ENCODE measurements at places on chromosomes 5 and 9.

DNA sequence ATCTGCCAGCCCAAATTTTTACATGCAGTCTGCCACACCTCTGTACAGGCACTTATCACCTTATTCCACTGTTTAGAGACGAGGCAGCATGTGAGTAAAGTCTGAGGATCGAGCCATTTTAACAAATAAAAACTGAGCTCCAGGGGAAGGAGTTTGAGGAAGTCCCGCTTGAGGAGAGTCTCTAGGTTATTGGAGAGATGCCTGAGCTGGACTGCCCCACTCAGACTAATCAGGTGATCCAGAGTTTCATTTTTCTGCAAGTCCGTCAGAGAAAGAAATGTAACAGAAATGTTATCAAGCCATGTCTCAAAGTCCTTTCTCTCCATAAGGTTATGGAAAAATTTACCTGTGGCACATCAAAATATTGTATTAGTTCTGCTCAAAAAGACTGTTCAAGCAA lies 5.3 kb downstream of the FBXW2 start:
- DNase-seq, result no peak

- no peak for DNase-seq
Measured at GRCh38 chr5:106522296-106522695, 1148.4 kb downstream of the EFNA5 start.

DNA sequence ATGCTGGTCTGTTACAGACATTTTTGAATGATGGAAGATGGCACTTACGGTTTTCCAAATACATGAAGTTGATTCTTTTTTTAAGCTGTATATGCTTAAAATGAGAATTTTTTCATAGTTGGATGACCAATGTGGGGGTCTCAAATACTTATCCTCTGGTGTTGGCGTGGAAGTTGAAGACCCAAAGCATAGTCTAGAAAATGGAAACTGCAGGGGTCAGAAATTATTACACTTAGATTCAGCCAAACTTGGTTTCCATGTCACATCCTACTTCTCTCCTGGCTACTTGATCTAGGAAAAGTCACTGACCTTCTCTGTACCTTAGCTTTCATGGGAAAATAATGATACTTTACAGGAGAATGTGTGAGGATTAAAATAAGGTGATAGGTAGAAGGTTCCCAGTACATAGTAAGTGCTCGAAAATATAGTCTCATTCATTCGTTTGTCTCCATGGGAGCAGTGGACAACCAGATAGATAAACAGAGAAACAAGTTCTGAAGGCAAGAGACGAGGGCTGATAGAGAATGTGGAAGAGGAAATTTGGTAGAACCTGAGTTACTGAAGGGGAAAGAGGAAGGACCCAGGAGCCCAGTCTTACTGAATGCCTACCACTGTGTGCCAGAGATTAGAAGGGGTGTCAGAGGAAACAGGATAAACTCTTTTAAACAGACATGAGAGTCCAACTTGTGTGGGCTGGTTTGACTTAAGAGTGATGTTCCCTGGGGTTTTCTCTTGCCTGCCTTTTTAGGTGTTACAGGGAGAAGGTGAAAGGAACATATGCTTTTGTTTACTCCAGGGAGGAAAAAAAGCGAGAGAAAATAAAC lies 560.3 kb upstream of the KLF4 start:
- no peak for DNase-seq

DNA sequence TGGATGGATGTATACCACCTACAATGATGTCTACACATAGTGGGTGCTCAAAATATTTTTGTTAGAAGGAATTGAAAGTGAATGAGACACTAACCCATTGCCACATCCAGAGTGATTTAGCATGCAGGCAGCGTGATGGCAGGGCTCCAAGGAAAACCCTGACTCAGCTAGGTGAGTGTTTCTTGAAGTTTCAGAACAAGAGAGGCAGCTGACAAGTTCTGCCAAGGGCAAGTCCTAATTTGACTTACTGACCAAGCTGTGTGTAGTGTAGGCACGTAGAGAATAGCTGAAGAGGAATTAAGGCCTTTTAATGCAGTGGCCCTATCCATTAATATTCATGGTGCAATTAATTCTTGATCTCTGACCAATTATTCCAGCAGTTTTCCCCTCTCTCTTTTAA lies 107.8 kb upstream of the ATP10B start:
- DNase-seq, result no peak

- DNase-seq, result no peak
Measured at GRCh38 chr9:114678795-114679194, 3.2 kb downstream of the TEX48 start.

DNA sequence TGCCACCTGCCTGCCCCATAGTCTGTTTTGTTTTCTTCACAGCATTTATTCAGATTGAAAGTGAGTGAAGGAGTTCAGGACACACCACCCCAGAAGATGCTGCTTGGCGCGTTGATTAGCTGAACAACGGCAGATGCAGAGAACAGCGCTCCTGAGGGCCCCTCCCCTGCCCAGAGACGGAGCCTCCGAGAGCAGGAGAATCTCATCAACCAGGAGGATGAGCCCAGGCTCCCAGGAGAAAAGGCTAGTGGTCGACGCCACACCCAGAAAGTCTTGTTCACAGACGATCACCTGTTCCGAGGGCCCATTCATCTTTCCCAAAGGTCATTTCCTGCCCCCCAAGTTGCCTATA lies 180.4 kb upstream of the PPP1R26 start:
- DNase-seq, result no peak

- DNase-seq, result no peak
Measured at GRCh38 chr5:56717253-56717987, 97.9 kb upstream of the MAP3K1 start.

GRCh38 chr5:72494623-72495124 lies 12.5 kb downstream of the ZNF366 start:
- DNase-seq, result no peak

- no peak for DNase-seq
Measured at GRCh38 chr5:5317976-5318375, 104.5 kb upstream of the ICE1 start.

GRCh38 chr9:136326761-136327303 lies 507 bp upstream of the GPSM1 start:
- no peak for DNase-seq

GRCh38 chr5:20536813-20537212 lies 548.8 kb upstream of the CDH18 start:
- no peak for DNase-seq

DNA sequence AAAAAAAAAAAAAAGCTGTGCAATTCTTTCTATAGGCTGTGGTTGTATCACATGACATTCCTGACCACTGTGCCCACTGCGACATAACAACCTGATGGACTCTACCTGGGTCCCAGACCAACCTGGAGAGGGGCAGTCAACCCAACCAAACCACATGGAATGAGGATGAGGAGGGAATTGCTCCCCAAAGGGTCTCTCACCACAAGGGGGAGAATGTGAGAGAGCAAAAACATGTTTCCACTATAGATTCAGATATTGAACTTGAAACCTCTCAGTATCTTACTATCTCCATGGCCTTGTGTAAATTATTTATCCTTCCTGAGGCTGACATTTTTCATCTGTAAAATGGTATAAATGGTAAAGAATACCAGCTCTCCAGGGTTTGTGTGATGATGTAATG lies 66.9 kb upstream of the SV2C start:
- no peak for DNase-seq

- no peak for DNase-seq
Measured at GRCh38 chr5:12323637-12324229, 419.5 kb upstream of the CTNND2 start.

DNA sequence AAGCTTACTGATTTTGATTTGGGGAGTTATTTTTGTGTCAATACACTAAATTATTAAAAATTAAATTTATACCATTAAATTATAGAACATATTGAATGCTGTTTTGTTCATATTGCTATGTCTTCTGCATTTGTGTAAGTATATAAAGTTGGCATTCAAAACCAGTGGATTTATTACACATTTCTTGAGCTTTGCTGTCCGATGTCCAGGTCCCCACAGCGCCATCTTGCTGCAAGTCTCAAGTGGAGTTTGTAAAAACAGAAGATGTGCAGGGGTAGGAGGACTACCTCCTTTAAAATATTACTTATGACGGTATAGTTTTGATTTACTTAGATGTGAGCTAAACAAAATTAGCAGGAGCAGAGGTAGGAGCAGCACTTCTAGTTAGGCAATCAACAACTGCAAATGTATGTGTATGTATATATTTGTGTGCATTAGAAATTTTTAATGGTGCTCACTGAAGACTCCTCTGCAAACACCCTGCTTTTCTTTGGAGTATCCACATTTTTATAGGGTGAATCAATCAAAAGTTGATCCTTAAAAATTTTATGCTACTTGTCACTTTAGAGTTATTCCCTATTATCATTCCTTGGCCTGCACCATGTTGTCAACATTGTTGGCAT lies 37.4 kb downstream of the CPEB4 start:
- DNase-seq, result peak; percentile 24

DNA sequence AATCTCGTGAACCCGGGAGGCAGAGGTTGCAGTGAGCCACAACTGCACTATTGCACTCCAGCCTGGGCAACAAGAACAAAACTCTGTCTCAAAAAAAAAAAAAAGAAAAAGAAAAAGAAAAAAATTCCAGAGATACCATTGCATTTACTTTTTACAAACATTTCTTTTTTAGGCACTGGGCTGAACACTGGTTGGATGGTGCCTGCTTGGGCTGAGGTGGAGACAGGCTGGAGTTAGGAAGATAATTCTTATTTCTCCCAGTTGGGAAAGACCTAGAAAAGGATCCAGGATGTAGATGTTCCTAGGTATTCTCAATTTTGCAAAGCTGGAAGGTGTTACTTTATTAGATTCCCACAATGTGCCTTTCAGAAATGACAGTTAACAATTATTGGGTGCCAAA lies 49.9 kb upstream of the JMY start:
- no peak for DNase-seq

DNA sequence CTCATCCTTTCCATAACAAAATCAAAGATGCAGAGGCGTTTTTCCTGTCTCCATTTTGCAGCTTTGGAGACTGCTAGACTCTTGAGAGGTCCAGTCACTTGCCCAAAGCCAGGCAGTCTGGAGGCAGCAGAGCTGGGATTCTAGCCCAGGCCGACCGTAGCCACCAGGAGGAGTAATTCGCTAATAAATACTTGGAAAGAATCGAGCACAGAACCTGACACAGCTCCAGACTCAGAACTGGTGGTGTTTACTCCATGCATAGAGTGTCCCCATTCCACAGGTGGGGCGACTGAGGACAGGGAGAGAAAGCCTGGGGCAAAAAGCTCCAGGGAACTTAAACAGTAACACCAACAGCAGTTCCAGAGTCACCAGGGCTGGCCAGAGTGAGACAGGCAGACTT lies 10.7 kb upstream of the CERCAM start:
- DNase-seq, result no peak

DNA sequence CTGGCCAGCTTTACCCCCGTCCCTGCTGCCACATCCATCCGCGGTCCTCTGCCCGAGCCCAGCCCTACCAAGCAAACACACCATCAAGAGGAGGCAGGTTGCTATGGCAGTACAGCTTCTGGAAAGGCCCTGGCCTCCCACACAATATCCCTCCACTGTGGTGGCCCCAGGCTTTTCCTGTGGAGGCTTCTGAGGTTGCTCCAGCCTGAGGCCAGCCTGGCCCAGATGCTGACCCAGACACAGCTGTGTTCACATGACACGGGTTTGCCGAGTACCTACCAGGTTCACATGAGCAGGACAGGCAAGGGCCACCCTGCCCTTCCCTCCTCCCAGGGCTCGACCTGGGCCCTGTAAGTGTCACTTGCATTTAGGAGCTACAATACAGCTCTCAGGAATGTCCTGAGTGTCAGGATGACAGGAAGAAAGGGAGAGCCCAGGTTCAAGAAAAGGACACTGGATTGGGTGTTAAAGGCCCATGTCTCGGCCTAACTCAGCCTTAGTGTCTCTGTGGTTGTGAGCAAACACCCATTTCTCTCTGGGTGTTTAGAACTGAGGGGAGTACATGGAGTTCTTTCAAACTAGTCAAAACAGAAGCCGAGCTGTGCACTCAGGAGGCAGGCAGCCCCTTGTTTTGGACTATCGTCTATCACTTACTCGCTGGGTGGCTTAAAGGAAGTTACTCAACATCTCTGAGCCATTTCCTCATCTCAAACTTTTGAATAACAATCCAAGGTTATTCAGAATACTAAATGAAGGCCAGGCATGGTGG lies 40.2 kb downstream of the NAIF1 start:
- DNase-seq, result peak; percentile 42

DNA sequence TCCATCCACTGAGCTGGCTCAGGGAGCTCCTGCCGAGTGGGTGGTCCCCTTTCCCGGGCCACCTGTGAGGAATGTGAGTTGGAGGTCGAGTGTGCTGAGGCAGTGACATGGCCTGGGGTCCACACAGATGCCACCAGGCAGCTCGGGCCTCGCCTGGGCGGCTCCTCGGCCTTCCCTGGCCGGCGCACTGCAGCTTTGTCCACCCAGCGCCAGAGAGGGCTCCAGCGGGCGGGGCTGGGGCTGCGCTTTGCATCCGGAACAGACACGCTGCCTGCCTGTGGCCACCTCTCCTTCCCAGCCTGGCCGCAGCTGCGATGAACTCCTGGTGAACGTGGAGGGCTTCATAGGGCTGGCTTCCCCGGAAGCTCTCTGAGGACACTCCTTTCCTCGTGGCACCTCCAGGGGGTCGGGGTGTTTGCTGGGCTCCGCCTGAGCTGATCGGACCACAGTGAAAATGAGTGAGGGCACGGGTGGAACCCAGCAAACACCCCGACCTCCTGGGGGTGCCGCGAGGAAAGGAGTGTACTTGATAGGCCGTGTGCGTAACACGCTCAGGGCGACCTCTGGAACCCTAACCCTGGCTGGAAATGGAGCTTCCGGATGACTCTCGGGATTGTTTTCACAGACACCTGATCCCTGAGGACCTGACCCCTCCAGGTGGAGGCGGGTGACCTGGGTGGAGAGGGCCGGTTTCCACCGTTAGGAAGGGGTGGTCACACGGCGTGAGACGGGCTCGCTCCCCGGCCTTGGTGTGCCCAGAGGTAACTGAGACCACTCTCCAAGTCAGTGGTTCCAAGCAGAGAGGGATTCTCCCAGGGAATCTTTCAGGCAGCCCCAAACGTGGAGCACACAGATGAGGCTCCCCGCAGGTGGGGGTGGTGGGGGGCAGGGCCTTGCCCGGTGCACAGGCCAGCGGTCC lies 31.8 kb upstream of the RXRA start:
- no peak for DNase-seq

GRCh38 chr5:74966141-74967026 lies 86.0 kb downstream of the GCNT4 start:
- no peak for DNase-seq

- DNase-seq, result no peak
Measured at GRCh38 chr5:35237580-35238376, 7.5 kb upstream of the PRLR start.

- DNase-seq, result no peak
Measured at GRCh38 chr5:155605920-155606319, 592.4 kb downstream of the KIF4B start.

DNA sequence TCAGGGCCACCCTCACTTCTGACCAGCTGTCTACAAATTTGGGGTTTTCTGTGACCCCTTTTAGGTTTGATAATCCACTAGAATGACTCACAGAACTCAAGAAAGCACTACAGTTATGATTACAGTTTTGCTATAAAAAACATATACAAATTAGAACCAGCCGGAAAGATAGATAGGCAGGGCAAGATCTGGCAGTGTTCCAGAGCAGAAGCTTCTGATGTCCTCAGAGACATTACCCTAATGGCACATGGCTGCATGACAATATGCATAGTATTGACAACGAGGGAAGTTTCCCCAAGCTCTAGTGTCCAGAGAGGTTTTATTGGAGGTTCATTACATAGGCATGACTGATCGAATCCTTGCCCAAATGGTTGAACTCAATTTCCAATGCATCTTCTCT lies 158.1 kb downstream of the RAB3C start:
- DNase-seq, result no peak
